NCI-H510A treated with DMSO at 0.1 percent for 48 hours (cell line): ENCODE measurements at places on chromosomes 2 and 18.
A peak's percentile ranks its signal among the peaks of the same experiment; 100 is the strongest.

DNA sequence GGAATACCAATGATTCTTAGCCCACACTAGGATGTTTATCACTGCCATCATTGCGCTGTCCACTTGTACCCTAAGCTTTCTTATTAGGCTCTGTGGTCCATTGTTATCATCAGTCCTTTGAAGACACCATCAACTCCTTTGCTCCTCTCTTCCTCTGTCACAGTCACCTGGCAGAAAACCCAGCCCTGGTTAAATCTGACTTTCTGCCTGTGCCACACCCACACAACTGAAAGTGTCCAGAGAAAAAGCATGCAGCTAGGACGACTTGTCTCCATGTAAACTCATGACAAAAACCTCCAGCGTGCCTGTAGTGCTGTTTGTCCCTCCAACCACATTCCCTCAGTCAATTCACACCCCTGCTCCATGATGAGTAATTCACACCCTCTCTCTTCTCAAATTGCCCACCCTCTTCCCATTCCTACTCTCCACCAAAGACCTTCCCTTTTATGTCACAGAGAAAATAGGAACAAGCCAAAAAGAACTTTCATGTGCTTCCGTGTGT lies 297.4 kb upstream of the MGAT5 start:
- DNase-seq: no peak

DNA sequence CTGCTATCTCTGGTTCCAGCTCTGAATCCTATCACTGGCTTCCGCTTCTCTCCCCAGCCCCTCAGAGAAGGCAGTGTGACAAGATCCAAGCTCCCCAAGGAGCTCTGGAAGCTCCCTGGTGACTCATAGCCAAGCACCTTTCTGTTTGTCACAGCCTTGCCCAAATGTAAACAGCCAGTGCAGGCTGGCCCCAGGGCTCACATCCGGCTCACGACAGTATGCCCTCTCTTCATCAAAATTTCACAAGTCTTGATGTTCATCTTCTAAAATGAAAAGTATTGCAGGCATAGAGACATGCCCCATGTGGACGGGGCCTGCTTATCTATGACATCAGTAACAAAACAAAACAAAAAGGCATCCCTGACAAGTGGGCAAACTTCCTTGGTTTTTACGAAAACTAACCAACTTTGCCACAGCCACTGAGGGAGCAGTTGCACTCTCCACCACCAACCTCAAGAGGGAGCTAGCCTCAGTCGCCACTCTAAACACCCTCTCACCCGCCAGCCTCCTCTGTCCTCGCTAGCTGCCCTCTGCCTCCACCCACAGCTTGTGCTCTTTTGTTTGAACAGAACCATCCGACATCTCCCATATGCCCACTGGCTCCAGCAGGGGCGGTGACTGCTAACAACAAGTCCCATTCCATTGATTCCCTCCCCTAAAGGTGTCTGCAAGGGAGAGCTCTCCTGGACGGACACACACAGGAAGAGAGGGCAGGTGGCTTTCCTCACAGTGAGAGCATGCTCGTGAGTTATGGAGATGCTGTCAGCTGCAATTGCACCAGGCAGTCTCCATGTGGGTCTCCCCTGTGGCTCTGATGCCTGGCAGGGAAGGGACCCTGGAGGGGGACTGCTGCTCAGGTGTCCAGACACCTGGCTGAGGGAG lies 71.0 kb upstream of the DAPL1 start:
- peak; percentile 76 for DNase-seq

DNA sequence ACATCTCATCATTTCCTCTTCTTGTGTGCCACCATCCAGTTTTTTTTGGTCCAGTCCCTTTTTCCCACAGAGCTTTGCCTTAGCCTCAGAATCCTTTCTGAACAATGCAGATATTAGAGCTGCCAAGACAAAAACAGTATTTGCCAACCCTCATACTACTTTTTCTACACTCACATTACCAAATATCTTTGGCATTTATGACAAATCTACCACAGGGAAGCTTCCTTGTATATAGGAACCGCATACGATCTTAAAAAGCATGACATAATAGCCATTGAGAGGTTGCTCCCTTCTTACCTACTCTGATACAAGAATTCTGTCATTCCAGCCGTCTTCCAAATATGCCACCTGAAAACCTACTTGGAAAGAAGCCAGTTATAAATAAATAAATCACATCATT lies 9.4 kb downstream of the ZNF24 start:
- no peak for DNase-seq

- DNase-seq: no peak
These were observed 321.4 kb downstream of the CDH2 start for GRCh38 chr18:27855486-27855885.

DNA sequence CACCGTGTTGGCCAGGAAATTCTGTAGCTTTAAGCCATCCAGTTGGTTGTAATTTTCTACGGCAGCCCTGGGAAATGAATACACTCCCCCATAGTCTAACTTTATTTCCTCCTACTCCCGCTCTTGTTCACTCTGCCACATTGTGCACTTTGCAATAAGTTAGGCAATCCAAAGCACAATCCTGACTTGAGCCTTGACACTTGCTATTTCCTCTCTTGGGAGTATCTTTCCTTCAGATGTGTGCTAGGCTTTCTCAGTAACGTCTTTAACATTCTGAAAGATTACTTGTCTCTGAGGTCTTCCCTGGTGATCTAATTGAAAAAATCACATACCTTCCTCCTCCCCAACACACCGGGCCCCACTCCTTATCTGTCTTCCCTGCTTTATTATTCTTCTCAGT lies 65.9 kb upstream of the RAB27B start:
- no peak for DNase-seq

DNA sequence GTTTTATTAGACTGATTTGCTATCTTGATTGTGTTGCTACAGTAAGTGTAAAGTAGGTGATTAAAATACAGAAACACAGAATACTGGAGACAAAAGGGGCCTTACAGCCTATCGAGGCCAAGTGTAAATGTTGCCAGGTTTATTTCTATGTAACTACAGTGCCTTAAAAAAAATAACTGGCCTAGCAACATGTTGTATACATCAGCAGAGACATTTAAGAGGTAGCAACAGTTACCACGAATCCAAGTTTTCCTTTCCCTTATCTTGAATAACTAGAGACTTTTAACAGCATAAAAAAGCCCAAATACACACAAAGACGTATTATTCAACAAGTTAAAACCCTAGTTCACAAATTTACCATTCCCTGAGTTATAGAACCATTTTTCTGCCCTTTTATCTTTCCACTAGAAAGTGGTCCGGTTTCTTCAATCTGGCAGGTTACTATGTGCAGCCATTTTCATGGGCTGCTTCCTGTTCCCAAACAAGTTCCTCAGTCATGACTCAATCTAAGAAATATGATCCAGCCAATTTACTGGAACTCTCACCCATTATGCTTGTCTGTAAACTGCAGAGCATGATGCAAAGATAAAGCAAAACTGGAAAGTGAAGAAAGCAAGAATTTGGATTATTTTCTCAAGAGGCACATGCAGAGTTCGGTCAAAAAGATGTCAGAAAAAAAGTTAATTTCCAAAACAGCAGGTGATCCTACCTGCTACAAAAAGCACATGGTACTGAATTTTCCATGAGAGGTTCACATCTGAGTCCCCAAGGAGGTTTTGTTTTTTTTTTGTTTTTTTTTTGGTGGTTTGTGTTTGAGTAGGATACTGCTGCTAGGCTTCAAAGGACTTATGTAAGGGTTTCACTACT lies 22.2 kb downstream of the NFE2L2 start:
- peak; percentile 48 for DNase-seq

DNA sequence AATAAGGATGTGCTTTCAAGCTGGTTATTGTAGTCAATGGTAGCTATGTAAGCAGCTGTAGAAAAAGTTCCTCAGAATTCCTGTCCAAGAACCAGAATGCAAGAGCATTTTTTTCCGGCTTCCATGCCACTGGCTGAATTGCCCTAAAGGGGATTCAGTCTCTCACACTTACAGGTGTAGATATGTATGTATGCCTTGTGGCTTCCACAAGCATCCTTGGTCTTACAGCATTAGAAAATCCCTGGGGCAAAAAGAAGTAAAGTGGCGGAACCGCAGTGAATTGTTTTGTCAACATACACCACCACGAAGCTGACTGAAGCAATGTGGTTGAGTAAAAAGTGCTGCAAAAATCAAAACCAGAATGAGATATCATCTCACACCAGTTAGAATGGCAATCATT lies 54.6 kb downstream of the FANCL start:
- DNase-seq: no peak

GRCh38 chr2:40204268-40204667 lies 247.6 kb downstream of the SLC8A1 start:
- no peak for DNase-seq

DNA sequence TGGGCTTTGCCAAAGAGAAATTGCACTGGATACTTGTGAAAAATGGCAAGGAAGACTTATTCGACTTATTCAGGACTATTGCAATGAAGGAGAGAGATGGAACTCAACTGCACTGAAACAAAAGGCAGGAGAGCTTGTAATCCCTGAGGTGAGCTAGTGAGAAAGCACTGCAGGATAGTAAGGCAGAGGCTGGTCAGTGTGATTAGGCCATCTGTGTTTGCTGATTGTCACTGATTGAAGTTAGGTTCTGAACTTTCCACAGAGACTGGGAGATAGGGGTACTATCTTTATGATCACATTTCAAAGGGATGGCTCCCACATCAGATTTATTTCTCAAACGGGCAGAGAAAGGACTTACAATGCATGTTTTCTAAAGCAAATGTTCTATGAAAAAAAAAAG lies 82.9 kb downstream of the SERPINB8 start:
- no peak for DNase-seq

- peak; percentile 93 for DNase-seq
These were observed 76.5 kb downstream of the CYBRD1 start for GRCh38 chr2:171598713-171599319.

DNA sequence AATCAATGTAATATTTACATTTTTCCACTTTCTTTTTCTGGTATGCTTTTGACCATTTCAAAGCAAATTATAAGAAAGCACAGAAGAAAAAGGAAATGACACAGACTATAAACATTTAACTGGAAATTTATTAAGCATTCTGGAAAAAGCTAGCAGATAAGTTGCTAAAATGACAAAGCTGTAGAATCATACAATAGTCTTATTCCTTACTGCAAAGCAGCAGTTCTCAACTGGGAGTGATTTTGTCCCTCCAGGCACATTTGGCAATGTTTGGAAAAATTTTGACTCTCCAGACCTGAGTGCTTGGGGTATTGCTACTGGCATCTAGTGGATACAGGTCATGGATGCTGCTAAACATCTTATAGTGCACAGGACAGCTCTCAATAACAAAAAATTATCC lies 75.1 kb downstream of the MBD5 start:
- no peak for DNase-seq

DNA sequence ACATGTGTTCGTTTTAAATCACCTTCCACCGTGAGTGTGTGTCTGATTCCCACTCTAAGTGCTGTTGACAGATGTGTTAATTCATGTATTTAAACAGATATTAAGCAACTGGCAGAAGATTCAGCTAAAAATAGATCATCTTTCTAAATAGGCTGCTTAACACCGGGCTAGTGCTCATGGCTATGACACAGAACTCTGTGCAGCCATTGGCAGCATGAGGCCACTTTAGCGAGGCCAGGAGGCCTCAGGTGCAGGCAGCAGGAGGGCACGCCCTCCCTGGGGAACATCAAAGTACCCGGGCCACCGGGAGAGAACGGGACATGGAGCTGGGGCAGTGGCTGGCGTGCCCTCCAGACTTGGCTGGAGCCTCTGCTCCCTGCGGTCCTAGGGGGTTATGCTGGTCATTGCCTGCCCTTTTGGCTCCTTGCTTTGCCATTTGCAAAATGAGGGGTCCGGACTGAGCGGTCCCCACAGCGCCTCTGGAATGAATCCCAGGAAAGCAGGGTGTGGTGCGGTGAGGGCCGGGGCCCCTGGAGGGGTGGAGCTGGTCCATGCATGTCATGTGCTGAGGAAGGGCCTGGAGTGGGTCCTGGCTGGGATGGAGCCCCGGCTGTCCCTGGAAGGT lies 62.8 kb upstream of the HDAC4 start:
- no peak for DNase-seq

DNA sequence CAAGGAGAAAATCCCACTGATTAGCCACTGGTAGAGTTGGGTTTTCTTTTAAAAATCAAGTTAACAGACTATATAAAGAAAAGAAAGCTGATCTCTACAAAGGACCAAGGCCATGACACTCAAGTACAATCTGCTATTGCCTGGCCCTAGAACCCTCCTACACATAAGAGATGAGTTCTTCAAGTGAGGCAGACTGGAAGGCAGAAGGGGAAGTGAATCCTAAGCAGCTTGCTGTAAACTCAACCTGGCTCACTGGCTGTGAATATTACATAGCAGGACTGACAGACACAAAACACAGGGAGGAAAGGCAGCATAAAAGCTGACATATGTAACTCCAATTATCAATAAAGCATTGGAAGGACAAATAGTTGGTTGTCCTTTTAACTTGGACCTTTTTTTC lies 65.4 kb downstream of the TRIP12 start:
- no peak for DNase-seq

- DNase-seq: no peak
These were observed 16.7 kb upstream of the GYPC start for GRCh38 chr2:126639276-126639675.

GRCh38 chr2:229243890-229244560 lies 27.1 kb downstream of the PID1 start:
- DNase-seq: no peak

GRCh38 chr2:5740817-5741216 lies 48.6 kb downstream of the SOX11 start:
- no peak for DNase-seq

- no peak for DNase-seq
These were observed 59.8 kb downstream of the TAF4B start for GRCh38 chr18:26286008-26286407.

DNA sequence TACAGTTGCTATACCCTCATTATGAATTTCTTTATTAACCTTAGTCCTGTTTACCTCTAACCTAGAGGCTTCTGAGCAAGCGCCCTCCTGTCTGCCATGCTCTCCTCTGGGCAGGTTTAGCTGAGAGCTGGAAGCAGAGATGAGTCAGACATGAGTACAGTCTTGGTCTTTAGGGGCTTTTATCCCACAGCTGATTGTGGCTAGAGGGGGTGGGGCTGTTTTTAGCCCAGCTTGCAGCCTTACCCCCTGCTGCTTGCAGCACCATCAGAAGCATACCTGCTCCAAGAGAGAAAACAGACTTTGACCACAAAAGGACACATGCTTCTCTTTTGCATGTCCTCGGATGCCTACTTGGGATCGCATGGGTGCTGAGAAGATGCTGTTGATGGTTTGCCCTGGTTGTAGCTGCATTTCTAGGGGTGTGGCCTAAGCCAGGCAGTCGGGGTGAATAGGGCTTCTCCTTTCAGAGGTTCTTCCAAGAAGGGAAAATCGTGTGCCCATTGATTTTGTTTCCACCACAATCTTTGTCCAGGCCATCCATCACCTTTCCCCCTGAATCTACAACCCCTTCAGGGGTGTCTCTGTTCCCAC lies 115.0 kb upstream of the LGALSL start:
- DNase-seq: no peak

- no peak for DNase-seq
These were observed 44.6 kb downstream of the CNGA3 start for GRCh38 chr2:98390571-98391476.

DNA sequence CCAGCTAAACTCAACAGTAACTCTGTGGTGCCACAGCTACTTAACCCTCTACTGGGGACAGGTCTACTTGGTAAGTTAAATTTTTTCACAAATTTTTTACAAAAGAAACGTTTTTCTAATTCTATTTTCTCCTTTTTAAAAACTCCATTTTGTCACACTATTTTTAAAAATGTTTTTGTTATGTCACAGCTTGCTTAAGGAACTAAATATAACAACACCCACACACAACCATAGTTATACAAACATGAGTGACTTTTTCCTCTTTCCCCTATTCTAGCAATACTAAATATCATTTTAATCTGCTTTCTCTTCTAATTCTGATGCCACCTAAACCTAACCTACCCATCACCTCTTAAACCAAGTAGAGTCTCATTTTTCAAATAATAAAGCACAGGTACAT lies 160.5 kb upstream of the EPC2 start:
- no peak for DNase-seq
